ENCODE measurements at places on chromosomes 7 and 10.

GRCh38 chr10:21161647-21162046 is 264.5 kb upstream of the NEBL start:
- DNase-seq, result no peak

DNA sequence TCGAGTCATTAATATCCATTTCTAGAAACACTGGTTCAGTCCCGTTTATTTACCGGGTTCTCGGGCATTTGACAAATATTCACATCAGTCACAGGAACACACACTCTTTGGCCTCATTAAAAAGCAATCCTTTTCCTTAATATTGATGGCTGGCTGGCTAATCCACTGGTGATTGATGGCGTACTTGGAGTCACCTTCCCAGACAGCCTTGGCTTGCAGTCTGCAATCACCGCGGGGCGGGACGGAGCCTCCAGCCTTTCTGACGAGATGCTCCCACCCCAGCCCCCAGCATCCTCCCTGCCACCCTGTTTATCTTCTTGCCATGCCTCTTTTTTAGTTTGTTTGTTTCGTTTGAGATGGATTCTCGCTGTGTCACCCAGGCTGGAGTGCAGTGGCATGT is 36.6 kb downstream of the SRRM3 start:
- DNase-seq, result no peak

DNA sequence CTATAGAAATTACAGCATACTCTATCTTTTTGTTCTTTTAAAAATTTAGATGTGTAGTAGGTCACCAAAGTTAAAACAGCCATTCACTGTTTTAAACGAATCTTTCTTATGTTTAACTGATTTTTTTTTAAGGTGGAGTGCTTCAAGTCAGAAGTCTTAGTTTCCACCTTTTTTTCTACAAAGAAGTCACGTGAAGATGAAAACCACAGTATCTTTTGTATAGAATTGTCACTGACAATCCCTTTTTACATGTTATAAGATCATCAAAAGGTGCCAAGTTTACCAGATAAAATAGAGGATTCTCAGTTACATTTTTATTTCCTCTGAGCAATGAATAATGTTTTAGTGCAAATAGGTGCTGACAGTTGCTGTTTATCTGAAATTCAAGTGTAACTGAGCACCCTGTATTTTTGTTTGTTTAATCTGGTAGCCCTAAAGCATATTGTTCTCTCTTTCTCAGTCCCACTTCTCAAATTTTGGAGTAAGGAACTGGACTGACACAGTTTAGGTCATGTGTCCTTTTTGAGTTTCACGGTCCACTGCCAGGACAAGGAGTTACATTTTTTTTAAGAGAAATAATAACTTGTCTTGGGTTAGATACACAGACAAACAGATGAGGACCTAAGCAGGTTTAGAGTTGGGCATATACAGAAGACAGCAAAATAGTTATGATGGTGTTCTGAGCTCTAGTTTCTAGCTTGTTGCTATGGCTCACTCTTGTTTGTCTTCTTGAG is 233.2 kb upstream of the MBL2 start:
- DNase-seq, result no peak

GRCh38 chr10:115665549-115665948 is 572.4 kb downstream of the ATRNL1 start:
- DNase-seq, result no peak

DNA sequence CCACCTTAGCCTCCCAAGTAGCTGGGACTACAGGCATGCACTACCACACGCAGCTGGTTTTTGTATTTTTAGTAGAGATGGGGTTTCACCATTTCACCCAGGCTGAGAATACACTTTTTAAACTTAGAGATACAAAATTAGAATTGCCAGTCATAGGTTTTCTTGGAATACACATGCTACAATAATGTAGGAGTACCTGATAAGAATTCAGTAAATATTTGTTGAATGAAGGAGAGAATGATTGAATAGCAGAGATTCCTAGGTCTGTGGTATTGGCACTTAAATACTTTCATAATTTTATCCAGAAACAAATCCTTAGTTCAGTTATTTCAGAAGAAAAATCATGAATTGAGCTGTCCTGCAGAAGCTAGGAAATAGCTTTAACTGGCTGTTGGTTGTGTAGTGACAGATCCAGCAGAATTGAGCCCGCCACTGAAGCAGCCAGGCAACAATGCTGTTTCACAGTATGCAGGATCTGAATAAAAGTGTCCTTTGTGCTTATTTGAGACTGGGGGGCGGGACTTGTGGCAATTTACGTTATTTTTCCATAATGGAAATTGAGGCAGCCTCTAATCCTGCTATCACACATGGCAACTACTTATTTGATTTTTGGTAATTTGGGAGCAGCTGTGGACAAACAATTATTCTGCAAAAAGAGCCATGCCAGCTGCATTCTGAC is 31.5 kb downstream of the NRF1 start:
- peak; percentile 44 for DNase-seq

DNA sequence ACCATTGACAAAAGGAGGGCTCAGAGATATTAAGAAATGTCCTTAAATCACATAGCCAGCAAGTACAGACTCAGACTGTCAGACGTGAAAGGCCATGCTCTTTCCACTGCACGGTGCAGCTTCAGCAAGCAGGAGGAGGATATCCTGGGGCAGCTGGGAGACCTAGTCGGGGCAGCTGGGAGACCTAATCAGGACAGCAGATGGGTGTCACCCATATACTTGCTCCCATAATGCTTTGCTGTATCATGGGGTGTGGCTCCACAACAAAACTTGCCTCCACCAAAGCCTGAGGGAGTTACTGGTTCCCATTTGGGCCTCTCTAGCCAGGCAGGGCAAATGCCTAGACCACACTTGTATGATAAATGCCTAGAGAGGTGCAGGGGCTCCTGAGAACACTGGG is 55.4 kb downstream of the GRID1 start:
- DNase-seq, result no peak

- peak; percentile 60 for DNase-seq
Observed at GRCh38 chr10:111129363-111129762, 52.5 kb downstream of the ADRA2A start.
